ENCODE measurements at places on chromosomes 12 and 14.
A peak's percentile ranks its signal among the peaks of the same experiment; 100 is the strongest.

- H3K36me3 ChIP-seq: no peaks in the 10 kb centered on the region
- DNase-seq: no peak
- peaks cover 9% of the 10 kb centered on the region for H3K4me1 ChIP-seq
- H3K27me3 ChIP-seq: no peaks in the 10 kb centered on the region
- no peak overlapping the region for H3K4me3 ChIP-seq
These were observed 136.5 kb upstream of the SFSWAP start for GRCh38 chr12:131574395-131574771.

DNA sequence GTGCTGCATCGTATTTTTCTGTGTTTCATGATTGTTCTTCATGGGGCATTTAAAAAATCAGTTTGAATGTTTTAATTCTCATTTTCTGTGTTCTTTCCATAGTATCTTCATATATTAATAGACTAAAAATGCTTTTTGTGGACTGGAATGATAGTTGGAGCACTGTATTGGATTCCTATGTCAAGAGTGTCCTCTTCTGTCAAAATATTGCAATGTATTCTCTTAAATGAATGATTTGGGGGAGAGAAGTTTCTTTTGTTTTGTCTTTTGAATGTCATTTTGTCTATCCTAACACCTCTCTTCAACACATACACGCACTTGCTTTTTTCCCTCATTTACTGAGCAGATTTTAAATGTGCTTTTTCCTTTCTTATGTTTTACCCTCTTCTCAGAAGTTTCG, 4.7 kb upstream of the EIF2S3B start:
- H3K27me3 ChIP-seq: no peaks in the 10 kb centered on the region
- H3K36me3 ChIP-seq: no peaks in the 10 kb centered on the region
- no peak for DNase-seq
- no peak overlapping the region for H3K4me3 ChIP-seq
- H3K27ac ChIP-seq: no peak overlapping the region

- no peak overlapping the region for H3K4me3 ChIP-seq
- H3K27me3 ChIP-seq: no peaks in the 10 kb centered on the region
- DNase-seq: no peak
- H3K36me3 ChIP-seq: no peaks in the 10 kb centered on the region
These were observed 82.4 kb upstream of the OSBPL8 start for GRCh38 chr12:76641961-76642360.

DNA sequence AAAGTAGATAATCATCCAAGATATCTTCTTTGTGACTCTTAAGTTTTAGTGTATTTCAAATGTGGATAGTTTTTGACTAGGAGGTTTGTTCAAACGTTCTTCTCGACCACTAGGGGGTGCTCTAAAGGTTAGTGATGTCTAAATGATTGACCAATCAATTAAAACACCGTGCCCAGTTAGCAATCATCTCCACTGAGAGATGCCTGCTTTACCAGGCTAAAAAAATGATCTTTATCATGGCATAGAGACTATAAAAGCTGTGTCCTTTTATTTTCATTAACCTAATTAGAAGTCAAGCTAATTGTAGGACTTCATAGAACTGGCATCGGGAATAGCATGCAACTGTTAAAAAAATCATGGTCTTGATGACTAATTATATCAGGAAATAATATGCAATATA, 153.9 kb downstream of the PRKCH start:
- peak; percentile 75 for DNase-seq
- H3K27ac ChIP-seq: no peak overlapping the region
- H3K4me3 ChIP-seq: no peak overlapping the region
- H3K4me1 ChIP-seq: peaks cover 54% of the 10 kb centered on the region
- H3K36me3 ChIP-seq: no peaks in the 10 kb centered on the region
- no peaks in the 10 kb centered on the region for H3K27me3 ChIP-seq

DNA sequence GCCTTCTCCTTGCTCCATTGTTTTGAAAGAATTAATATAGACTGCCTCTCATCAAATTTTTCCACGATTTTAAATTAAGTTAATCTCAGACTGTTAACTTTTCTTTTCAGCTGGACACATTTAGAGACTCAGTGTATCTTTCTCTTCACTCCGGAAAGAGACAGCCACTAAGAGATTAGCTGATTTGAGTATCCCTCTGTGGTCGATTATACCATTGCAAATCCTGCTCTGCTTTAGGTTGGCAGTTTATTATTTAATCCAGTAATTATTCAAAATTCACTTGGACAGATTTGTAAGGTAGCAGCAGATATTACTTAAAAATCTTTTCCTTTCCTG, 588 bp upstream of the TWF1 start:
- peaks cover 10% of the 10 kb centered on the region for H3K36me3 ChIP-seq
- peaks cover 11% of the 10 kb centered on the region for H3K27me3 ChIP-seq
- DNase-seq: no peak
- peak overlapping the region; percentile 90 for H3K4me3 ChIP-seq

- H3K36me3 ChIP-seq: no peaks in the 10 kb centered on the region
- DNase-seq: no peak
- H3K27me3 ChIP-seq: no peaks in the 10 kb centered on the region
These were observed 93.8 kb upstream of the ALX1 start for GRCh38 chr12:85186236-85186635.

DNA sequence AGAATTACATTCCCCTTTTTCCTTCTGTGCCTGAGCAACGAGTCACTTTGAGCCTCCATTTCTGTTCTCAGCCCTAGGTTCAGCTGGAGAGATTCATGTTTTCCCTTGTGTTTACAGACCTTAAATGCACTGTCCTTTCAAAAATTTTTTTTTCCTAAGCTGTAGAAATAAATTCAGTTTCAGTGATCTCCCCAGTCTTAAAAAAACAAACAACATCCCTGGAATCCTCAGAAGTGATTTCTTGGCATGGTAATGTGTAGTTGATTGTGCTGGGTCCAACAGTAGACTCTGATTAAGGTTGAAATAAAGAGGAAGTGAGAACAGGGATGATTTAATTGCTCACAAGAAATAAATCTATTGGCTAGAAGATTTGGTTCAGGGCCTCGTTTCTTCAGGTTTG, 89.3 kb downstream of the NTN4 start:
- no peaks in the 10 kb centered on the region for H3K4me1 ChIP-seq
- no peaks in the 10 kb centered on the region for H3K36me3 ChIP-seq
- no peak overlapping the region for H3K27ac ChIP-seq
- no peak for DNase-seq

DNA sequence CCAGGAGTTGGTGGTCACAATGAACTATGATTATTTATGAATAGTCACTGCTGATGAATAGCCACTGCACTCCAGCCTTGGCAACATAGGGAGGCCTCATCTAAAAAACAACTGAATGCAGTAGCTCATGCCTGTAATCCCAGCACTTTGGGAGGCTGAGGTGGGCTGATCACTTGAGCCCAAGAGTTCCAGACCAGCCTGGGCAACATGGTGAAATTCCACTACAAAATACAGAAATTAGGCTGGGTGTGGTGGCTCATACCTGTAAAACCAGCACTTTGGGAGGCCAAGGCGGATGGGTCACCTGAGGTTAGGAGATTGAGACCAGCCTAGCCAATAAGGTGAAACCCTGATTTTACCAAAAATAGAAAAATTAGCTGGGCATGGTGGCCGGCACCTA, 13.5 kb upstream of the FAM177A1 start:
- H3K27ac ChIP-seq: no peak overlapping the region
- H3K27me3 ChIP-seq: no peaks in the 10 kb centered on the region
- DNase-seq: no peak
- H3K36me3 ChIP-seq: peaks cover 30% of the 10 kb centered on the region
- no peak overlapping the region for H3K4me3 ChIP-seq

GRCh38 chr12:30440826-30441602, 254.7 kb downstream of the IPO8 start:
- H3K27ac ChIP-seq: no peak overlapping the region
- no peaks in the 10 kb centered on the region for H3K36me3 ChIP-seq
- DNase-seq: peak; percentile 62
- H3K27me3 ChIP-seq: no peaks in the 10 kb centered on the region

- H3K27me3 ChIP-seq: no peaks in the 10 kb centered on the region
- H3K27ac ChIP-seq: no peak overlapping the region
- H3K36me3 ChIP-seq: no peaks in the 10 kb centered on the region
- DNase-seq: no peak
These were observed 4.5 kb downstream of the HCAR1 start for GRCh38 chr12:122726080-122726558.

- H3K36me3 ChIP-seq: no peaks in the 10 kb centered on the region
- H3K4me1 ChIP-seq: peaks cover 9% of the 10 kb centered on the region
- no peaks in the 10 kb centered on the region for H3K27me3 ChIP-seq
- no peak overlapping the region for H3K4me3 ChIP-seq
- DNase-seq: no peak
These were observed 34.4 kb downstream of the TMEM116 start for GRCh38 chr12:111978545-111978944.

- no peak overlapping the region for H3K27ac ChIP-seq
- DNase-seq: peak; percentile 66
- peaks cover 11% of the 10 kb centered on the region for H3K27me3 ChIP-seq
- no peaks in the 10 kb centered on the region for H3K36me3 ChIP-seq
- H3K4me1 ChIP-seq: no peaks in the 10 kb centered on the region
These were observed 55.6 kb downstream of the LGMN start for GRCh38 chr14:92692822-92693226.

- no peaks in the 10 kb centered on the region for H3K4me1 ChIP-seq
- H3K27ac ChIP-seq: no peak overlapping the region
- no peaks in the 10 kb centered on the region for H3K27me3 ChIP-seq
- DNase-seq: no peak
- no peaks in the 10 kb centered on the region for H3K36me3 ChIP-seq
These were observed 8.4 kb downstream of the ADSS1 start for GRCh38 chr14:104732355-104732804.

GRCh38 chr12:110205931-110206330, 75.1 kb upstream of the ATP2A2 start:
- no peak for DNase-seq
- no peak overlapping the region for H3K4me3 ChIP-seq
- H3K27me3 ChIP-seq: no peaks in the 10 kb centered on the region
- no peak overlapping the region for H3K27ac ChIP-seq

- peaks cover 7% of the 10 kb centered on the region for H3K4me1 ChIP-seq
- H3K27ac ChIP-seq: peak overlapping the region; percentile 76
- no peak for DNase-seq
- H3K4me3 ChIP-seq: peak overlapping the region; percentile 77
These were observed 324 bp downstream of the POLE start for GRCh38 chr12:132686825-132687210.

- H3K4me3 ChIP-seq: no peak overlapping the region
- no peaks in the 10 kb centered on the region for H3K27me3 ChIP-seq
- H3K4me1 ChIP-seq: no peaks in the 10 kb centered on the region
- no peak for DNase-seq
- no peak overlapping the region for H3K27ac ChIP-seq
These were observed 811.5 kb upstream of the SEL1L start for GRCh38 chr14:82345184-82345583.

GRCh38 chr14:90697132-90697531, 119.1 kb downstream of the TTC7B start:
- H3K4me3 ChIP-seq: no peak overlapping the region
- no peak for DNase-seq
- H3K27ac ChIP-seq: no peak overlapping the region
- no peaks in the 10 kb centered on the region for H3K36me3 ChIP-seq
- no peaks in the 10 kb centered on the region for H3K27me3 ChIP-seq

DNA sequence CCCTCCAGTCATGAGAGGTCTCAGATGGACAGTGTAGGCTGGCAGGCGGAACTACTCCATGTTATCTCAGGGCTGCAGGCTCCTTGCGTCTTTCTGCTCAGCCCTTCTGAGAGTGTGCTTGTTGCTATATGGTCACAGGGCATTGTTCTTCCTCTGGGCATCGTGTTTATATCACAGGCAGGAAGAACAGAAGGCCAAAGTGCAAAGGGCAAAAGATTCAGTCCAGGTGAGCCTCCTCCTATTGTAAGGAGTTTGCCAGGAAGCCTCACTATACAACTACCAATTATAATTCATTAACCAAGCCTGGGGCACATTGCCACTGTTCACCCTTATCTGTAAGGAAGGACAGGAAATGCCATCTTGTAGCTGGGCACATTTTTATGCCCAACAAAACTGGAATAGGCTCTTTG, 195.5 kb upstream of the KITLG start:
- H3K4me3 ChIP-seq: no peak overlapping the region
- no peaks in the 10 kb centered on the region for H3K4me1 ChIP-seq
- no peak overlapping the region for H3K27ac ChIP-seq
- H3K27me3 ChIP-seq: no peaks in the 10 kb centered on the region

Measured in cardiac muscle cell (in vitro differentiated cells and primary cell).